ENCODE measurements at places on chromosomes 4 and X.

GRCh38 chrX:149511081-149511480 is 6.0 kb upstream of the IDS start:
- H3K27me3 ChIP-seq = no peaks in the 10 kb centered on the region
- H3K4me3 ChIP-seq = no peak overlapping the region
- H3K4me1 ChIP-seq = peaks cover 55% of the 10 kb centered on the region
- DNase-seq = no peak
- no peaks in the 10 kb centered on the region for H3K36me3 ChIP-seq

GRCh38 chrX:49840679-49841078 is 11.6 kb downstream of the PAGE4 start:
- no peaks in the 10 kb centered on the region for H3K27me3 ChIP-seq
- no peak overlapping the region for H3K27ac ChIP-seq
- no peak overlapping the region for H3K4me3 ChIP-seq
- H3K4me1 ChIP-seq = no peaks in the 10 kb centered on the region

- H3K4me3 ChIP-seq = no peak overlapping the region
- peaks cover 6% of the 10 kb centered on the region for H3K4me1 ChIP-seq
- DNase-seq = no peak
Measured at GRCh38 chr4:128832243-128832625, 22.7 kb downstream of the JADE1 start.

GRCh38 chrX:139932073-139932900 is 566 bp downstream of the ATP11C start:
- DNase-seq = no peak
- H3K4me3 ChIP-seq = peak overlapping the region; percentile 72

DNA sequence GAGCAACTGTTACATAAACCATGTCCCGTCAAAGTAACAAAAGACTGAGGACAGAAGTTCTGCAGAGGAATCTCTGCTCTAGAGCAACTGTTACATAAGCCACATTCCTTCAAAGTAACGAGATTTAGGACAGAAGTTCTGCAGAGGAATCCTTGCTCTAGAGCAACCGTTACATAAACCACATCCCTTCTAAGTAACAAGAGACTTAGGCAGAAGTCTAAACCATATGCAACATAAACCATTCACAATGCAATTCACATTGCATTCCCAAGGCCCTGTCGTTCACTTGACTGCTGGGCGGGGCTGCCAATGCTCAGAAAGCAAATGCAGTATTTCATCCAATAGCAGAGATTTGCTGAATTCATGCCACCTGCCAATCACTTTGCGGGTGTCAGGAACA is 124.4 kb upstream of the PUDP start:
- no peaks in the 10 kb centered on the region for H3K4me1 ChIP-seq
- no peaks in the 10 kb centered on the region for H3K36me3 ChIP-seq
- H3K27me3 ChIP-seq = no peaks in the 10 kb centered on the region

GRCh38 chr4:115187136-115187535 is 73.7 kb upstream of the NDST4 start:
- H3K36me3 ChIP-seq = no peaks in the 10 kb centered on the region
- no peaks in the 10 kb centered on the region for H3K27me3 ChIP-seq
- no peak overlapping the region for H3K4me3 ChIP-seq

GRCh38 chr4:153785910-153786721 is 2.8 kb downstream of the SFRP2 start:
- H3K27me3 ChIP-seq = peaks cover 23% of the 10 kb centered on the region
- H3K36me3 ChIP-seq = no peaks in the 10 kb centered on the region
- no peak overlapping the region for H3K4me3 ChIP-seq
- DNase-seq = no peak
- H3K27ac ChIP-seq = no peak overlapping the region
- H3K4me1 ChIP-seq = peaks cover 28% of the 10 kb centered on the region

DNA sequence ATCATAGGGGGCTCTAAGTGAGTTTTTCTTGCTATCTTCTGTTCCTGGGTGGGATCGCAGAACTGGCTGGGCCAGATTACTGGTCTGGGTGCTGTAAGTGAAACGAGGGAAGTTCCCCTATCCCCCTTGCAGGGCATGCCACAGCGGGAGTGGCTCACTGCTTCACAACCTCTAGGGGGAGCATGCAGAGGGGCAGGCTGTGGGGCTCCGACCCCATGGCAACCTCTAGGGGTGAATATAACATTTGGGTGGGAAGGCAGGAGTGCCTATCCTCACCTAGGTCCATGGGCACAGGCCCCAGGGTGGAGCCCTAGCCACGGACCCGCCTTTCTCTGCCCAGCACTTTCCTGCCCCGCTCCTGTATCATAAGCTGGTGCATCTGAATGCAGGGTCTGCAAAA is 1.7 kb upstream of the RRAGB start:
- H3K4me1 ChIP-seq = no peaks in the 10 kb centered on the region
- H3K36me3 ChIP-seq = peaks cover under 1% of the 10 kb centered on the region
- H3K4me3 ChIP-seq = no peak overlapping the region
- no peaks in the 10 kb centered on the region for H3K27me3 ChIP-seq
- peak; percentile 17 for DNase-seq
- no peak overlapping the region for H3K27ac ChIP-seq

DNA sequence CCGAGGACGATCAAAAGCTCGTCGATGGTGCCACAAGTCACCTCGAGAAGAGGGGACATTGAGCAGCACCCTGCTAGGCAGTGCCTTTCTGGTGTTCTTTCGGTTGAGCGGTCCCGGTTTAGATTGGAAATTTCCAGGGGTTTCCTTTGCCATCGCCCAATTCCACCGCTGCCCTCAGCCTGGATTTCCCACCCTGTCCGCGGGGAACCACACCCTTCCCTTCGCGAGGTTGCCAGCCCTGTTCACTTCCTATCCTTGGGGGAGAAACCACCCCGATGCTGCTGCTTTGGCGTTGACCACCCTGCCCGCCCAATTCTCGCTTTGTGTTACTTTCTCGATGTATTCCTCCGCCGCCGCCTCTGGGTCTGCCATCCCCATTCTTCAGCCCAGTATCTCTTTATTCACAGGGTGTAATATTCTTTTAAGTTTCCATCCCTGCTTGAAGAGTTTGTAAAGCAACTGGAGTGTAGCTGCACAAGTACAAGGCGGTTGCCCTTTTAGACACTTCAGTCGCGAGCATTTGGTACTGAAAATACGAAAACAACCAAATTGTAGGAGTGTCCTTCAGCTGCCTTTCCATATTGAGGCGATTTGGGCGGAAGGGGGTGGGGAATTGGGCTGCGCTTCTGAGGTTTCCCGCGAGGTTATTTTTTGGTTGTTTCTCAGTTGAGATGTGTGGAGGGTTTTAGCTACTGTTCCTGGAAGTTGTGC is 1.1 kb downstream of the OGT start:
- peaks cover 3% of the 10 kb centered on the region for H3K4me1 ChIP-seq
- peaks cover 7% of the 10 kb centered on the region for H3K36me3 ChIP-seq
- H3K27ac ChIP-seq = peak overlapping the region; percentile 83
- peak overlapping the region; percentile 83 for H3K4me3 ChIP-seq

DNA sequence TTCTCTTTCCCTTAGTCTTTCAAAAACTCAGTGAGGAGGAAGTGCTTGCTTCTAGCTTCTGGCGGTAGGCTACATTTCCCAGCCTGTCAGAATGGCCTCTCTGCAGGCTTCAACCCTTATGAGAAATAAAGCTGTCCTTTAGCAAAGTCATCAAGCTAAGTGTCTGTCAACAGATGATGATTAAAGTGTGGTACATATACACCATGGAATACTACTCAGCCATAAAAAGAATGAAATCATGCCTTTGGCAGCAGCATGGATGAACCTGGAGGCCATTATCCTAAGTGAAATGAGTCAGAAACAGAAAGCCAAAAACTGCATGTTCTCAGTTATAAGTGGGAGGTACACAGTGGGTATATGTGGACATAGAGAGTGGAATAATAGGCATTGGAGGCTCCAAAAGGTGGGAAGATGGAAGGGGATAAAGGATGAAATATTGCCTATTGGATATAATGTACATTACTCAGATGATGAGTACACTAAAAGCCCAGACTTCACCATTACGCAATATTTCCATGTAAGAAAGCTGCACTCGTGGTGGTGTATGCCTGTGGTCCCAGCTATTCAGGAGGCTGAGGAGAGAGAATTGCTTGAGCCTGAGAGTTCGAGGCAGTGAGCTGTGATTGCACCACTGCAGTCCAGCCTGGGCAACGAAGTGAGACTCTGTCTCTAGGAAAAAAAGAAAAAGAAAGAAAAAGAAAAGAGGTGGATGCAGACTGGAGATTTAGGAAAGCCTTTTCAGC is 7.9 kb downstream of the TRIM2 start:
- DNase-seq = no peak
- H3K27ac ChIP-seq = no peak overlapping the region
- H3K27me3 ChIP-seq = peaks cover 4% of the 10 kb centered on the region
- H3K4me1 ChIP-seq = no peaks in the 10 kb centered on the region
- H3K36me3 ChIP-seq = no peaks in the 10 kb centered on the region

DNA sequence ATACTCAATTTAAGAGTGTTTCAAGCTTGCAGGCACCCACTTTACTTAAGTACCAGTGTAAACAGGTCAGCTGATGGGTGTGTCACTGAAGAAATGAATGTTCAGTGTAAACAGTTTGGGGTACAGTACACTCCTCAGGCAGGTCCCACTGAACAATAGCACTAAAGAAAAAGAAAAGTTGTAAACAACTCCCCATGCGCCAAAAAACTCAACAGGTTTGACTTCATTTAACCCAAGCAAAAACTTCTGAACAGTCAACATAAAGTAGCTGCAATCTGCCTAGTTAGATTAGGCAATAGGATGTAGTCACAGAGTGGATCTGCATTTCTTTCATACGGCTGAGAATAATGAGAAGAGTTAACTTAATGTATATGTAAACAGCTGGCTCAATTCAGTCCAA is 93.2 kb downstream of the FAM13A start:
- no peaks in the 10 kb centered on the region for H3K27me3 ChIP-seq
- no peak overlapping the region for H3K27ac ChIP-seq
- H3K4me1 ChIP-seq = peaks cover 12% of the 10 kb centered on the region
- DNase-seq = no peak
- peaks cover 6% of the 10 kb centered on the region for H3K36me3 ChIP-seq

- no peak overlapping the region for H3K4me3 ChIP-seq
- H3K4me1 ChIP-seq = no peaks in the 10 kb centered on the region
- DNase-seq = no peak
- peaks cover 4% of the 10 kb centered on the region for H3K36me3 ChIP-seq
- no peaks in the 10 kb centered on the region for H3K27me3 ChIP-seq
- H3K27ac ChIP-seq = no peak overlapping the region
Measured at GRCh38 chrX:124042042-124042441, 80.5 kb downstream of the STAG2 start.

GRCh38 chr4:89358935-89359638 is 51.5 kb upstream of the GPRIN3 start:
- H3K27ac ChIP-seq = no peak overlapping the region
- H3K4me1 ChIP-seq = no peaks in the 10 kb centered on the region
- no peaks in the 10 kb centered on the region for H3K27me3 ChIP-seq
- H3K36me3 ChIP-seq = no peaks in the 10 kb centered on the region

DNA sequence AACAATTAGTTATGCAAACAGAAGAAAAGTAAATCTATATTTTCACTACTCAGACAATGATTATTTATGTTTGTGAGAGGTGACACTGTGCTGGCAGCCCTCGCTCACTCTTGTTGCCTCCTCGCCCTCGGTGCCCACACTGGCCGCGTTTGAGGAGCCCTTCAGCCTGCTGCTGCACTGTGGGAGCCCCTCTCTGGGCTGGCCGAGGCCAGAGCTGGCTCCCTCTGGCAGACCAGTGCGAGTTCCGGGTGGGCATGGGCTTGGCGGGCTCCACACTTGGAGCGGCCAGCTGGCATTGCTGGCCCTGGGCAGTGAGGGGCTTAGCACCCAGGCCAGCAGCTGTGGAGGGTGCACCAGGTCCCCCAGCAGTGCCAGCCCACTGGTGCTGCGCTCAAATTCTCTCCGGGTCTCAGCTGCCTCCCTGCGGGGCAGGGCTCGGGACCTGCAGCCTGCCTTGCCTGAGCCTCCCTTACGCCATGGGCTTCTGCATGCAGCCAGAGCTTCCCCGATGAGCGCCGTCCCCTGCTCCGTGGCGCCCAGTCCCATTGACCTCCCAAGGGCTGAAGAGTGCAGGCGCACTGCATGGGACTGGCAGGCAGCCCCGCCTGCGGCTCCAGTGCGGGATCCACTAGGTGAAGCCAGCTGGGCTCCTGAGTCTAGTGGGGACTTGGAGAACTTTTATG is 902.6 kb downstream of the PDHA2 start:
- H3K27me3 ChIP-seq = no peaks in the 10 kb centered on the region
- H3K36me3 ChIP-seq = no peaks in the 10 kb centered on the region
- no peak overlapping the region for H3K4me3 ChIP-seq

GRCh38 chr4:157075401-157075800 is 549 bp upstream of the GLRB start:
- no peaks in the 10 kb centered on the region for H3K36me3 ChIP-seq
- H3K27me3 ChIP-seq = peaks cover 24% of the 10 kb centered on the region
- H3K4me1 ChIP-seq = peaks cover 12% of the 10 kb centered on the region

Data from common myeloid progenitor, CD34-positive (primary cell).